ENCODE measurements at places on chromosomes 2 and 18.

DNA sequence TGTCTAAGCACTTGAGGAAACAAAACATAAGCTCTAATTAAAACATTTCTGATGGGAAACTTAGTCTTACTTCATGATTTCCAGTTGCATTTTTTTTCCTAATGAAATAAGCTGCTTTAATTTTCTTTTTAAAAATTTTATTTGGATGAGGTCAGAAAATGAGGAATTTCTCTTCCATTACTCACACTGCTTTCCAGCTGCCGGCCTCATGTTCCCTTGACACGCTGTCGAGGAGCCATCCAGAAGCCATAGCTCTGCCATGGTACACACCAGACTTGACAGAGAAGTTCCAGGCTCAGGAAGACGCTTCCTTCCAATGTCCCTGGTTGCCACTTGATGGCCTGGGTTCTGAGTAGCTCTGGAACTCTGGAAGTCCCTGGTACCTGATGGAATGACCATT is 12.1 kb upstream of the MAPRE2 start:
- no peak for DNase-seq

DNA sequence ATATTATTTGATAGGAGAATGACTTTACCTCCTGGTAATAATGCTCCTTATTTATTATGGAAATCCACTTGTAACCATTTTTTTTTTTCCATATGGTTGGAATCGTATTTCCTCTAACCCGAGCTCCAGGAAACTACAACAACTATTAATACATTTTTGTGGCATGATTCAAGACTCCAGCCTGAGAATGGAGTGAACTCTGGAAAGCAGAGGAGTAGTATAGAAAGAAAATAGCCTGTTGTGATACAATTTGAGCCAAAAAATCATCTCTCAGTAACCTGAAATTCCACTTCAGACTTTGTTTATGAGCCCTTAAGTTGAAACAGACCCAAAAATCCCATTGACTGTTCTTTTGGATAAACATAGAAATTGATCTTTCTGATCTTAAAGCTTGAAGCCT is 921.1 kb downstream of the SOCS6 start:
- DNase-seq, result no peak

- no peak for DNase-seq
Measured at GRCh38 chr2:6909431-6910385, 7.5 kb upstream of the RNF144A start.

- no peak for DNase-seq
Measured at GRCh38 chr18:22539051-22539765, 121.5 kb upstream of the CTAGE1 start.

- DNase-seq, result no peak
Measured at GRCh38 chr18:61333271-61333745, at the start of gene CDH20. CDH20 (plus strand) TSS chr18:61333430.

DNA sequence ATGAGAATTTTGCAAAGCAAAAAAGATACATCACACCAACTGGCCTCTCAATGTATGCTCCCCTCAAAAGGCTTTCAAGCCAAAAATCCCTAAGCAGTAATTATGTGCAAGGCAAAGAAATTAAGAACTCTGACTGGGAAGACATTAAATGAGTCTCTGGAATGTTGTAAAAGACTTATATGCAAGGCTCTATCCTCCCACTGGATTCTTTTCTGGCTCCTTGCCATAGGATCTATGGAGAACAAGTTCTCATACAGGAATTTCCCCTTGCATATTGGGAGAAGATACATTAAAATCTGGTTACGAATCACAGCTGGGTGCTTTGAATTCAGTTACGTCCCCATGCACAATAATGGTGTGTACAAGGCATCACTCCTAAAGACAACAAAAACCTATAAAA is 73.4 kb upstream of the ATL2 start:
- no peak for DNase-seq

DNA sequence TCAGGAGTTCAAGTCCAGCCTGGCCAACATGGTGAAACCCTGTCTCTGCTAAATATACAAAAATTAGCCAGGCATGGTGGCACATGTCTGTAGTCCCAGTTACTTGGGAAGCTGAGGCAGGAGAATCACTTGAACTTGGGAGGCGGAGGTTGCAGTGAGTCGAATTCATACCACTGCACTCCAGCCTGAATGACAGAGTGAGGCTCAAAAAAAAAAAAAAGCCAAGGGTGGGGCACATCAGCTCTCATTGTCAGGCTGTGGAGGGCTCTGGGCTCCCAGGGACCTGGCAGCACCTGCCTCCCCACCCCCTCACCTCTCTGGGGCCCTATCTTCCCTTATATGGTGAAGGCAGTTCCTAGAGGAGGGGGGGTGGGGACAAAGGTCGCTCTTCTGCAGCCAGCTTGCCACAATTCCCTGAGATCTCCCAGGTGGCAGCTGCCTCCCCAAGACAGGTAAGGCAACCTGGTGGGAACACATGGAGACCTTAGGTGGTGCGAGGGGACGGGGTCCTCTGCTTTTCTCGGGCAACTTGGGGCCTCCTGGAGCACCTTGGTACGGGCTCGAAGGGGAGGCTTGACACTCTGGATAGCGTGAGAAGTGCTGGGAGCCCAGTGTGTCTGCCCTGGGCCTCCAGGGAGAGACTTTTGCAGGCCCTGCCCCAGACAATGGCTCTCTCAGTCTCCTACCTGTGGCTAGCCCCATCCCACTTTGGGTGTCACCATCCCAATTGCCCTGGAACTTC is at the start of gene VIL1:
Gene VIL1 (plus strand): TSS at position 407 of the 742 bp plus-strand sequence. CDS start 4,656 bp downstream, outside the sequence.
- DNase-seq, result no peak

- DNase-seq, result no peak
Measured at GRCh38 chr2:160790738-160791137, 297.1 kb upstream of the RBMS1 start.

- DNase-seq, result no peak
Measured at GRCh38 chr2:231928481-231928880, 2.3 kb upstream of the NPPC start.

GRCh38 chr2:181430406-181431118 is 26.6 kb upstream of the ITGA4 start:
- DNase-seq, result no peak

GRCh38 chr2:121626777-121627524 is 22.3 kb downstream of the CLASP1 start:
- peak; percentile 84 for DNase-seq

DNA sequence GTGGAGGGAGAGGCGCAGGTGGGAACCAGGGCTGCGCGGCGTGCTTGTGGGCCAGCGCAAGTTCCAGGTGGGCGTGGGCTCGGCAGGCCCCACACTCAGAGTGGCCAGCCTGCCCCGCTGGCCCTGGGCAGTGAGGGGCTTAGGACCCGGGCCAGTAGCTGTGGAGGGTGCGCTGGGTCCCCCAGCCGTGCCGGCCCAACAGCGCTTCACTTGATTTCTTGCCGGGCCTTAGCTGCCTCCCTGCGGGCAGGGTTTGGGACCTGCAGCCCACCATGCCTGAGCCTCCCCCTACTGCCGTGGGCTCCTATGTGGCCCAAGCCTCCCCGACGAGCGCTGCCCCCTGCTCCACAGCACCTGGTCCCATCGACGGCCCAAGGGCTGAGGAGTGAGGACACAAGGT is 1636.9 kb upstream of the SLC39A10 start:
- DNase-seq, result no peak

DNA sequence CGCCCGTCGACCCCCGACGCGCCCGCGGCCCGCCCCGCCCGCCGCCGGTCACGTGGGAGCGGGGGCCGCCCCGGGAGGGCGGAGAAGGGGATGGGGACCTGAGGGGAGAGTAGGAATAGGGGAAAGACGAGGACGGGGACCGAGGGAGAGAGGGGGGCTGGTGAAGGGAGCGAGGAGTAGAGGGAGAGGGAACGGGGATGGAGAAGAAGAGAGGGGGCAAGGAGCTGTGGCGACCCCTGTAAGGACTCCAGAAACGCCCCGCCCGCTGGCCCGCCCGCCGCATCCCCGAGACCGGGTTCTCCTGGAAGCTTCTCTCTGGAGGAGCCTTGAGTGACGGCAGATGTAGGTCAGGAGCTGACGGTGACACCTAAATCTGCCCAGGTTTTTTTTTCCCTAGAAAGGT is 615 bp downstream of the ADNP2 start:
- no peak for DNase-seq

DNA sequence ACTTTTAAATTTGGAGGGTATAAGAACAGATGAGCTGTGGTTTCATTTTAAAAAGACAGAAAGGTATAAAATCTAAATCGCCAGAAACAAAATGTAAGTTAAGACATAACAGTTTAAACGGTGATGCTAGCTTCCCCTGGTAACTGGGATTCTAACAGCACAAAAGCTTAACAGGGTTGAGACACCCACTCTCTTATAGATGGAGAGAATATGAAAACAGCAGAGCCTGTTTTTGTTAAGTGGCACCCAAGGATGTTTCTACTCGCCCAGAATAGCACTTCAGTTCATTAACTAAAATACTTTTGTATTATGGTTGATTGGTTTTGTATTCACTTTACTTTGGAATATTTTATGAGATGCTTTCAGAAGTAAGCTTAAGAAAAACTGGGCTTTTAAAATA is 151.9 kb upstream of the RND3 start:
- DNase-seq, result no peak

GRCh38 chr2:112618383-112618782 is 27.4 kb upstream of the SLC20A1 start:
- no peak for DNase-seq

DNA sequence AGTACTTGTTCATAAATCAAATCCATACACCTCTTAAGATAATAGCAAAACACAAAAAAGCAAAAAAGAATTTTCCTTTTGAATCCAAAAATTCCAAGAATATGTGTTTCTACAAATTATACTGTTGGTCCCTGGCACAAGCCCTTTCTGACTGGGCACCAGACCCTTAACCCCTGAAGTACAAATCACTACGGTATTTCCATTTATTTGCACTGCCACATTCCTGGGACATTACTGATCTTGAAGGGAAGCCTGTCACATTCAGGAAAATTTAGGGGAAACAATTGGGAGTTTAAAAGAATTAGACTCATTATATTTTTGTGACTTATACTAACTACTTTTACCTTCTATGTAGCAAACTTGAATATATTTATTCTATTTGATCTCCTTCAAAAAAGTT is 98.8 kb downstream of the ZNF521 start:
- DNase-seq, result no peak

GRCh38 chr18:24514439-24514838 is 54.0 kb downstream of the HRH4 start:
- DNase-seq, result no peak

All from smooth muscle cell of the brain vasculature (primary cell).